ENCODE measurements at places on chromosomes 1 and 21.

DNA sequence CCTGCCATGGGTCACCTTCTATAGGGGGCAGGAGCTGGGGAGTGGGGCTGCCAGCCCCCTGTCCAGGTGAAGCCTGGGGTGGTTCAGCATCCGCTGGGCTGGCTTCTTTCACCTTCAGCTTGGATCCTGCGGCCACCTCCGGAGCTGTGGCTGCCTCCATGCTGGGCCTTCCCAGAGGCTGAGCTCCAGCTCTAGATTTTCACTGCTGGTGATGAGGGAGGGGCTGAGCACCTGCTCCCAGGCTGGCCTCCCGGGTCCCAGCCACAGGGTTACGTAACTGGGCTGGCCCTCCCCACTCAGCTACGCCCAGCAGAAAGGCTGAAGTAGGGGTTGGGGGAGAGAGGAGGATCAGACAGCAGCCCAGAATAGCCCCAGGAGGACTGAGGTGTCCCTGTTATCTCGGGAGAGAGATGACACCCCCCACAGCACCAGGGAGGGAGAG, at the start of gene MYBPHL:
MYBPHL (minus strand) TSS at position 180 of the 442 bp plus-strand sequence; CDS start at position 160, 20 bp downstream.
- no peak for DNase-seq

GRCh38 chr1:173554541-173555250, 48.2 kb downstream of the SLC9C2 start:
- no peak for DNase-seq

DNA sequence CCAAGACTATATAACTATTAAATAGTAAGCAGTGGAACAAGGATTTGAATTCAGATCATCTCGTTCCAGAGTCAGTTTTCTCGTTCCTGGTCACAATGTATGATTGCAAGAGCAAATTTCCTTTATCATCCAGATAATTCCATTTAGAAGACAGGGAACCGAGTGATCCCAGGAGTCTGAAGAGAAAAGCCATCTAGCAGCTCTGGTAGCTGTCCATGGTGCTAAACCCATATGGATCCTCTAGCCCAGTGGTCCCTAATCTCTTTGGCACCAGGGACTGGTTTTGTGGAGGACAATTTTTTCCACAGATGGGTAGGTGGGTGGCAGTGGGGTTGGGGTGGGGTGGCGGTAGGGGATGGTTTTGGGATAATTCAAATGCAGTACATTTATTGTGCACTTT, 229.4 kb downstream of the PTPRU start:
- DNase-seq: no peak

GRCh38 chr1:56123421-56123820, 455.9 kb downstream of the PLPP3 start:
- DNase-seq: no peak

DNA sequence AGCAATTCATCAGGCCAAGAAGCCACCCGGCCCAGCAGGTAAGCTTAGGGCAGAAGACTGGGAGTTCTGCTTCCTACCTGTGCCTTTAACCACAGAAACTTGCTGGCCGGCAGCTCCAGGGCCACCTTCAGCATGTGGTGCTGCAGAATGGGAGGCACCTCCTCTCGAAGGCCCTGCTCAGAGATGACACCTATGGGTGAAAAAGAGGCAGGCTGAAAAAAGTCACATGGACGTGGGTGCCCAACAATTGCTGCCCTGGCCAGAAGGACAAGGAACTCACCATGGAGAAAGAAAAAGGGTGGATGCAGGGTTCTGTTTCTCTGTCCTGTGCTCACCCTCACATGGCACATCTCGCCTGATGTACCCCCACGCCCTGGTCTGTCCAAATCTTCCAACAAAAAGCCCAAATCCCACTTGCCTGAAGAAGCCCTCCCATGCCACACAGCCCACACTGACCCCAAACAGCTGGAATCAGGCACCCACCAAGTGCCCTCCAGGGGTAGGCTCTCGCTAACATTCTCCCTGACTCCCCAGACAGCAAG, 33.0 kb downstream of the URB1 start:
- DNase-seq: no peak

All from NCI-H2081 (cell line).